ENCODE measurements at places on chromosomes 3 and 15. TPM values are rescaled to one million over a fixed set of nuclear protein-coding genes. Genes with fewer than 3 reads are reported as not detected.

IL5RA gene
- total RNA-seq, result 0.48 TPM

QTRT2 gene
- 15.1 TPM for total RNA-seq

SPTBN5 gene
- total RNA-seq, result 2.0 TPM

PROS1 gene
- total RNA-seq, result 74.4 TPM

TGM4 gene
- not detected for total RNA-seq

NANOGP8 gene
- 1.1 TPM for total RNA-seq

HRH1 gene
- 3.9 TPM for total RNA-seq

DUOXA1 gene
- 3.3 TPM for total RNA-seq

ARPP21 gene
- total RNA-seq, result 0.16 TPM

GASK1A gene
- total RNA-seq, result 10.1 TPM

ANKRD63 gene
- total RNA-seq, result not detected

GOLGA8K gene
- total RNA-seq, result 0.66 TPM

ISLR gene
- total RNA-seq, result 71.8 TPM

CCR1 gene
- 4.3 TPM for total RNA-seq

FSIP1 gene
- 23.3 TPM for total RNA-seq

HHLA2 gene
- total RNA-seq, result not detected

CFAP100 gene
- total RNA-seq, result not detected

FETUB gene
- not detected for total RNA-seq

GPR160 gene
- total RNA-seq, result 31.9 TPM

AHSG gene
- not detected for total RNA-seq

P2RY13 gene
- 0.98 TPM for total RNA-seq

FGD5 gene
- total RNA-seq, result 7.3 TPM

CACNA2D3 gene
- total RNA-seq, result 0.59 TPM

DUOXA2 gene
- 0.33 TPM for total RNA-seq

ARNT2 gene
- 8.5 TPM for total RNA-seq

AMIGO3 gene
- total RNA-seq, result 0.98 TPM

MCTP2 gene
- 46.2 TPM for total RNA-seq

EIF4E3 gene
- 34.4 TPM for total RNA-seq

ACKR2 gene
- 1.8 TPM for total RNA-seq

SKOR1 gene
- 0.98 TPM for total RNA-seq

SCAMP5 gene
- 7.5 TPM for total RNA-seq

ASB14 gene
- total RNA-seq, result not detected

FRMD5 gene
- total RNA-seq, result 0.66 TPM

RSRC1 gene
- total RNA-seq, result 59.3 TPM

STRIT1 gene
- not detected for total RNA-seq

CTDSPL2 gene
- total RNA-seq, result 48.3 TPM

AGTR1 gene
- total RNA-seq, result 17.3 TPM

UCN2 gene
- 0.44 TPM for total RNA-seq

SEMA3B gene
- total RNA-seq, result 17.6 TPM

SHC4 gene
- 4.0 TPM for total RNA-seq

CIDEC gene
- 1,697 TPM for total RNA-seq

HYAL3 gene
- total RNA-seq, result 2.7 TPM

SMCO1 gene
- total RNA-seq, result not detected

SERP1 gene
- total RNA-seq, result 327 TPM

PLXNA1 gene
- 21.3 TPM for total RNA-seq

POLQ gene
- total RNA-seq, result 0.64 TPM

ADCY5 gene
- total RNA-seq, result 10.1 TPM

GTF2E1 gene
- 9.9 TPM for total RNA-seq

PARP15 gene
- 5.4 TPM for total RNA-seq

MNS1 gene
- 2.4 TPM for total RNA-seq

CORO2B gene
- total RNA-seq, result 3.5 TPM

ACAN gene
- total RNA-seq, result not detected

NEK10 gene
- 0.96 TPM for total RNA-seq

FRG2C gene
- not detected for total RNA-seq

GPR62 gene
- not detected for total RNA-seq

CHRM5 gene
- not detected for total RNA-seq

AGBL1 gene
- total RNA-seq, result not detected

NR2F2 gene
- total RNA-seq, result 22.9 TPM

All from breast epithelium (tissue), 4 donors.